ENCODE measurements at places on chromosomes 12 and 14.

- DNase-seq: no peak
Observed at GRCh38 chr12:32482226-32482625, 82.9 kb downstream of the FGD4 start.

DNA sequence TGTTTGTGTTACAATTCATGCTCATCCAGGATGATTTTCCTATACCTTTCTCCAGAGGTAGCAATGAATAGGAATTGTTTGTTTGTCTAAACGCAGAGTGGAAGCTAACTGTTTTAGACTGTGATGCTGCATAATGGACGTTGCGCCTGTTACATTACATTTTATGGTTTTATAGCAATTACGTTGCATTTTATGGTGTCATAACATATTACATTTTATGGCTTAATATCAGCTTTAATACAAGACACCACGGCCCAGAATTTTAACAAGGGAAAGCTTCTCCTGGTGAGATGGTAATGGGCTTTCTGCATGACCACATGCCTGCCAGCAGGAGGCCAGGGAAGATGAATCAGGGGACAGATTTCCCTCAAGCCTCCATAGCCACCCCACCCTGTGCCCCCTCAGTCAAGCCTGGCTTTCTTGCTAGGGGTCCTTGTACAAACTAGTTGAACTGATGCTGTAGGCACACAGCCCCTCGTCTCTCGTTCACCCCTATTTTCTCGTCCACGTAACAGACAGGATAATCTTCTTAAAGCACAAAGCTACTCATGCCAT lies 56.5 kb downstream of the HSPB8 start:
- DNase-seq: no peak

GRCh38 chr14:93957333-93957710 lies 19.0 kb downstream of the ASB2 start:
- no peak for DNase-seq

DNA sequence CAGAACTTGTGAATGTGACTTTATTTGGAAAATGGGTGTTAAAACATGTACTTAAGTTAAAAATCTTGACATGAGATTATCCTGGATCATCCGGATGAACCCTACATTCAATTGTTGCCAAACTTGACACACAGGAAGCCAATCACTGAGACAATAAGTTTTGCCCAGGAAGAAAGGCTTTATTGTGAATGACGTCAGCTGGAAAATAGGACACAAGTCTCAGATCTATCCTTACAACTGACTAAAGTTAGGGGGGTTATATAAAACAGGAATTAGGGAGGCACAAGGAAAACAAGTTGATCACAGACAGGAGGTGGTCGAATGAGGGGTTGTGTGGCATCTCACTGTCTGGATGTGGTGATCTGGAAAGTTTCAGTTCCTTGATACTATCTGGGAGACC lies 126.9 kb downstream of the TTC8 start:
- DNase-seq: no peak

All from AG20443 (cell line).